ENCODE measurements at places on chromosomes 5 and 9.

DNA sequence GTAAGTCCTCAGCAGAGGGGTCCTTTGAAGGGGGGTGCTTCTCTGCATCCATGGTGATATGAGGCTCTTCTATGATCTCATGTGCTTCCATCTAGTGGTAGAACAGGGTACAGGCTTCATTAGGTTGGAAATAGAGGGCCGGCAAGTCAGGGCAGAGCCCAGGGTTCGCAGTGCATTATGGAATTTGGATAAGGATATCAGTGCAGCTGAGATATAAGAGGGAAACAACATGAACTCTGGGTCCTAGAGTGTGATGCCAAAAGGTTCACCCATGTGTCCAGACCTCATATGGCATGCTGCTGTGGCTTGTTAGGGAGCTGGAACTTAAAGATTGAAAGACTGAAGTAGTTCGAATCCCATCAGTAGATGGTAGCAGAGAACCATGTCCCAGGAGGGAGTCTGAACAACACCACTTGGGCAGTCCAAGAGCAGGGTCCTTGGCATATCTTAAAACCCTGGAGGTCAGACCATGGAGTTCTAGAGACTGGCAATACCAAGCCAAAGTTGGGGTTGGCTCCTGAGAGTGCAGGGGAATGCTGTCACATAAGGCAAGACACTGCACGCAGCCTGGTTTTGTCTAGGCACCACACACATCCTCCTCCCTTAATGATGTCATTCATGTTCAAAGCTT lies 2.3 kb downstream of the FAM221B start:
- no peak for DNase-seq

- no peak for DNase-seq
Observed at GRCh38 chr5:108206707-108207106, 175.2 kb downstream of the FBXL17 start.

- no peak for DNase-seq
Observed at GRCh38 chr5:137462816-137463520, 36.2 kb downstream of the SPOCK1 start.

GRCh38 chr5:168123631-168124528 lies 167.6 kb upstream of the WWC1 start:
- DNase-seq, result no peak

- DNase-seq, result no peak
Observed at GRCh38 chr9:19140259-19140658, 13.0 kb upstream of the PLIN2 start.

DNA sequence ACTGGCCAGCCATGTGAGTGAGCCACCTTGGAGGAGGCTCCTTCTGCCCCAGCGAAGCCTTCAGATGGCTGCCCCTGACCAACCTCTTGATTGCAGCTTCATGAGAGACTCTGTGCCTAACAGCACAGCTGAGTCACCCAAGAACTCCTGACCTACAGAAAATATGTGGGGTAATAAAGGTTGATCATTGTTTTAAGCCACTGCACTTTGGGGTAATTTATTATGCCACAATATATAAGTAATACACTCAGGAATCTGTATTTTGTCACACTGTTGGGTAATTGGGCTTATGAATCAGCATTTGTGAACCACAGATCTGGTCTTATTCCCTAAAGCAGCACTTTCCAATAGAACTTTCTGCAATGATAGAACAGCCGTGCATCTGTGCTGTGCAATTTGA lies 24.4 kb upstream of the VDAC1 start:
- peak; percentile 75 for DNase-seq

DNA sequence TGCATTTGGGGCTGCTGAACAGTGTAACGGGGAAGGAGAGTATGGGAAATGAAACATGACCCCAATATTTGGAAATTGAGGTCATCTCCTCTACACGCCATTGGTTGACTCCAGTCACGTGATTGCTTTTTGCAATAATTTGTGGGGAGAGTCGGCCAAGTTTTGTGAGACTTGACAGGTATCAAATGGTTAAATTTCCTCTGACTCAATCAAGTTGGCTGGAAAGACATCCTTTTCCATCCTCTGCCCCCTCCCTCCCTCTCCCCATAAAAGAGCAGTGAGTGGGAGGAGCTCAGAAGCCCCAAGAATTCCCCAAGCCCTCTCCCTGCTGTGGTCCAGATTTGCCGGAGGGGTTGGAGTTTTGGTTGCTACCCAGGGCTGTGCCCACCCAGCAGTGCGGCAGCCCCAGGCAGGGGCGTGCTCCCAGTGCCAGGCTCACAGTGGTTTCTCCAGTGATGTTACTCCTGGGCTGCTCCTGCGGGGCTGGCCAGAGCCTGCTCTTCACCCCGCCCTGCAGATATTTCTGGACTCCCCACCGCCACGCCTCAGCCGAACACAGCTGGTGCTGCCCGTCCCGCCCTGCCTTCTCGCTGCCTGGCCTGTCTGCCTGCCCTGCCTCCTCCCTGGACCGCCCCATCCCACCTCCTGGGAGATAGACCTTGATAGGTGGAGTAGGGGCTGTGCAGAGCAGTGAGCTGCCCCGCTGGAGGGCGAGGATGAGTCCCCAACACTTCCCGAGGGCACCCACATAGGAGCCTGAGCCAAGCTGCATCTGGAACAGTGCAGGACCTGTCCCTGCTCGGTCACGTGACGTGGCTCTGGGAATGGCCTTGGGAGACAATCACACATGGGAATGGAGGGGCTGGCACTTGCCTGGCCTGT lies 3.4 kb downstream of the COL5A1 start:
- DNase-seq, result peak; percentile 73

DNA sequence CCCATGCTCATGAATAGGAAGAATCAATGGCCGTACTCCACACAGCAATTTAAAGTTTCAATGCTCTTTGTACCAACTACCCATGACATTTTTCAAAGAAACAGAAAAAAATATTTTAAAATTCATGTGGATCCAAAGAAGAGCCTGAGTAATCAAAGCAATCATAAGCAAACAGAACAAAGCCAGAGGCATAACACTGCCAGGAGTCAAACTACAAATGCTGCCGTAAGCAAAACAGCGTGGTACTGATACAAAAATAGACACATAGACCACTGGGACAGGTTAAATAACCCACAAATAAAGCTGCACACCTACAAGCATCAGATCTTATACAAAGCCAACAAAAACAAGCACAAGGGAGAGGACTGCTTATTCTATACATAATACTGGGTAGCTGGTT lies 107.7 kb downstream of the CHSY3 start:
- no peak for DNase-seq

- no peak for DNase-seq
Observed at GRCh38 chr9:90046317-90046861, 441.6 kb downstream of the GADD45G start.

- DNase-seq, result no peak
Observed at GRCh38 chr5:160371294-160371693, 868 bp upstream of the C1QTNF2 start.

GRCh38 chr5:124544366-124545055 lies 201.9 kb downstream of the ZNF608 start:
- DNase-seq, result peak; percentile 20

All from epithelial cell of prostate (primary cell).